ENCODE measurements at places on chromosomes 2 and 18.

GRCh38 chr2:238139196-238140039 is 950 bp downstream of the KLHL30 start:
- DNase-seq: peak; percentile 28

DNA sequence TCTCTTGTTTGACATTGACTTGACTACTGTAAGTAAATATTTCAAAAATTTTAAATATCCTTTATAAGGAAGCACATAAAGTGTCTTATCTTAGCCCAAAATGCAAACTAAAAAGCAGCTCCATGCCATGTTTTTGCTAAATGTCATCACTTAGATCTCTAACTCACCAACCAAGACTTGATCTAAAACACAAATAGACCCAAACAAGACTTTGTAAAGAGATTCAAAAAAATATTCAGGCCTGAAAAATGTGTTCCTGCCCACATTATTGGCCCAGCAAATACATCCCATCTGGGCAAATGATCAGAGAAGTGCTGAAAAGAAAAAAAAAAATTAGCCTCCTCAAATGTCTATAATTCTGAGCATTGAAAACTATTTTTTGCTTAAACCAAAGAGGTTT is 187.6 kb downstream of the MREG start:
- DNase-seq: no peak

- DNase-seq: no peak
These were observed 98.1 kb upstream of the BCL2L11 start for GRCh38 chr2:111022633-111023032.

- no peak for DNase-seq
These were observed 21.7 kb downstream of the HDAC4 start for GRCh38 chr2:239378918-239379640.

DNA sequence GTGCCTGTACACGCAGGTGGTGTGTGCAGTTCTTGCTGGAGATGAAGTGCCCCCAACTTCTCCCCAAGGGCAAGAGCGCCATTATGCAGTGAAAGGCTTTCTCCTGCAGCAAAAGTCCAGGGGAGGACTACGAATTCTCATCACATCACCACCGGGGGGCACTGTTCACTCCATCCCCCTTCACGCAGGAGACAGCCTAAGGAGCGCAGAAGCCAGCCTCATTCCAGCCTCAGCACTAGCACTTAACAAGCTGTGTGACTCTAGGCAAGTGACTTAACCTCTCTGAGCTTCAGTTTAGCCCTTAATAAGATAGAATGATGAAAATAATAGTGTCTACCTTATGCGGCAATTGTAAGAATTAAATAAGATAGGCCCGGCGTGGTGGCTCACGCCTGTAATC is 32.3 kb downstream of the DNMT3A start:
- DNase-seq: peak; percentile 55

DNA sequence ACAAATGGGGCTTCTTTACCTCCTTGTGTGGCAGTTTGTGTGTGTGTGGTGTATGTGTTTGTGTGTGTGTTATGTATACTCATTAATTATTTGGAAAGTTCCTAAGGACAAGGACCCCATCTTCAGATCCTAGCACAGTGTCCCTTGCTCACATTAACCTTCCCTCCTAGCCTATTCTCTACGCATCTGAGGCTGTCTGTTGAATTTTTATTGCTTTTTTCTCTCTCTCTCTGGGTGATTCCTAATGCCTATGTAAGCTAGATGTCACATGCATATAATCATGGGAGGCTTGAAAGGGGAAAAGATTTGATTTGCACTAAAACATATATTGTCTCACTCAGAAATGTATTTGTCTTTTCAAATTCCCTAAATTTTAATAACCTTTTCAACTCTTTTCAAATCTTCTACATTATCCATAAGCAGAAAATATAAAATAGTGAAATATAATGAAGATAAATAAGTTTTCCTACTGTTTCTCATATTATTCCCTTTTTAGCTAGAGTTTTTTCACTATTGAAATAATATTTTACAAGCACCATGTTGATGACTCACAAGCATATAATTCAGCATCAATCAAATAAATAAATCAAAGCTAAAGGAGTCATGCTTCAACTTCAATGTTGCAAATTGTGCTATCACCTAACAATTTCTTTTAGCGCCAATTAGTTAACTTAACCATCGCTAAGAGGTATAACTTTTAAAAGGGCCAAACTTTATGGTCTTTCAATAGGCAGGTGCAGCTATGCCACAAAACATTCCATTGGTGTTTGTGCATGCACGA is 199.0 kb upstream of the ERBB4 start:
- DNase-seq: no peak
